ENCODE measurements at places on chromosomes 1 and 21. TPM values are rescaled to one million over a fixed set of nuclear protein-coding genes. Genes with fewer than 3 reads are reported as not detected.

Gene FOXO6
- total RNA-seq, result 1.4 TPM

Gene FNDC5
- 5.3 TPM for total RNA-seq

DNA sequence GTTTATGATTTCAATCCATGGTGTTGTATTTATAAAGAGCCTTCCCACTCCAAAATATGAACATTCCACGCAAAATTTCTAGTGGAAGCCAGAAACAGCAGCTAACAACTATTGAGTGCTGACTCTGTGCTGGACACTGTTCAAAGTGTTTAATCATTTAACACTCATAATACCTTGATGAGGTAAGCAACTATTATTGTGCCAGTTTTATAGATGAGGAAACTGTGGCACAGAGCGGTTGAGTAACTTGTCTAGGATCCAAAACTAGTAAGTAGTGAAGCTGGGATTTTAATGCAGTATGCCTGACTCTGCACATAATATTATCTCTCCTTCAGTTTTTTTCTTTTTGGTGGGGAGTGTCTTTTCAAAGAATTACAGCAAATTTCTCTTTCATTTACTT is 228.3 kb downstream of the SLC35F3 start:
- H3K27me3 ChIP-seq, result peaks cover 3% of the 10 kb centered on the region
- no peak for DNase-seq
- no peak overlapping the region for H3K27ac ChIP-seq
- H3K36me3 ChIP-seq, result no peaks in the 10 kb centered on the region
- H3K4me1 ChIP-seq, result no peaks in the 10 kb centered on the region
- no peak overlapping the region for H3K4me3 ChIP-seq

- H3K4me3 ChIP-seq, result no peak overlapping the region
- H3K36me3 ChIP-seq, result no peaks in the 10 kb centered on the region
- peaks cover 6% of the 10 kb centered on the region for H3K4me1 ChIP-seq
- DNase-seq, result no peak
These were observed 5.0 kb upstream of the MEAF6 start for GRCh38 chr1:37519613-37520012.

DNA sequence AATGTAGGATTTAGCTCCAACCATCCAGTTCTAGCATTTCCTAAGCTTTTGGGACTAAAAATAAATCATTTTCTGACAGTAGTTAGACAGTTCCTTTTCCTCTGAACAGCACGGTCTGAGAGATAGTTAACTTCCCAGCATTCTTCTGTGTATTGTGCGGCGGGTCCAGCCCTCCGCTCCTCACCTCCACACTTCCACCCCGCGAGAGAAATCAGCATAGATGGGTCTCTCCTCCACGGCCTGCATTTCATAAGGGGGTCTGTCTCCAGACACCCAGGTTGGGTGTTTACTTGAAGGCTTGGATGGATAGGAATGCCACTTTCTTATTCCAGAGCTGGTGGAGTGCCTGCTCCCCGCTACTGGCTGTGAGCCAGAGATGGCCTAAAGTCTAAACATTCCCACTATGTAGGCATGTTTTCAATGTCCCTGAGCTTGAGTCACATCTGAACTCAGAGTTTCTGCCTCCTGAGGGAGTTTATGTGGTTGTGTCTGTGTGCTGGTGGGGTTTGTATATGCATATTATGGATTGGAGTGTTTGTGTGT is 38.0 kb upstream of the PPP2R5A start:
- no peaks in the 10 kb centered on the region for H3K27me3 ChIP-seq
- H3K36me3 ChIP-seq, result no peaks in the 10 kb centered on the region
- H3K4me3 ChIP-seq, result no peak overlapping the region
- DNase-seq, result peak; percentile 64

DNA sequence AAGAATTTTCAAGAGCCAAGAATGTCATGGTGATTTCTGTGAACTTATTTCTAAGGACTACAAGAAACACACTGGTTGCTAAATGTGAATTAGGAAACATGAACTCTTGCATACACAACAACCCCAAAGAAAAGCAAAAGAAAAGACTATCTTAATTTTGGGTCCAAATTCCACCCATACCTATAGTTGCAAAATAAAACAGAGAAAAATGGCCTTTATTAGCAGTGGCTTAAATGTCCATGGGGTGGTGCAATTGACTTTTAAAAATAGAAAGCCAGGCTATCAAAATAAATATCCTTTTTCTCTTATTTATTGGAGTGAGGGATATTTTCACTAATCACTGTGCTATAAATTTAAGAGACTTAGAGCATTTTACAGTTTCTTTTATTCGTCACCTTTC is 80.9 kb upstream of the DPYD start:
- no peaks in the 10 kb centered on the region for H3K36me3 ChIP-seq
- H3K27me3 ChIP-seq, result no peaks in the 10 kb centered on the region
- H3K4me1 ChIP-seq, result no peaks in the 10 kb centered on the region
- no peak overlapping the region for H3K4me3 ChIP-seq

DNA sequence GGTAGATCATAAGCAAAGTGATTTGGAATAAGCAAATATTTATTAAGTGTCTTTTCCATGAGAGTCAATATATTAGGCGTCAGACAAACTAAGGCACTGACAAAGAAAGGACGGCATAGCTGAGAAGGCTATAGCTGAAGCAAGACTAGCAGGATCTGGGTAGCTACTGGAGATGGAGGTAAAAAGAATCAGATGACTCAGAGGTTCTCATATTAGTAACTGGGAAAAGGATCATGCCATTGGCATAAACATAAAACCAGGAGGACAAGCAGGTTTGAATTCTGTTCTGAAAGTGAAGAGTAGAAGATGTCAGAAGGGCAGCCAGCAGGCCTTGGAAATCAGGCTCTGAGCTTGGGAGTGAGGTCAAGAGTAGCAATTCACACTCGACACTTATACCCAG is 531.9 kb downstream of the PTPRC start:
- no peak for DNase-seq
- no peaks in the 10 kb centered on the region for H3K4me1 ChIP-seq
- no peaks in the 10 kb centered on the region for H3K36me3 ChIP-seq
- no peak overlapping the region for H3K4me3 ChIP-seq
- H3K27ac ChIP-seq, result no peak overlapping the region
- no peaks in the 10 kb centered on the region for H3K27me3 ChIP-seq

Data from lung (tissue), 17 donors.